ENCODE measurements at places on chromosomes 6 and 20.

DNA sequence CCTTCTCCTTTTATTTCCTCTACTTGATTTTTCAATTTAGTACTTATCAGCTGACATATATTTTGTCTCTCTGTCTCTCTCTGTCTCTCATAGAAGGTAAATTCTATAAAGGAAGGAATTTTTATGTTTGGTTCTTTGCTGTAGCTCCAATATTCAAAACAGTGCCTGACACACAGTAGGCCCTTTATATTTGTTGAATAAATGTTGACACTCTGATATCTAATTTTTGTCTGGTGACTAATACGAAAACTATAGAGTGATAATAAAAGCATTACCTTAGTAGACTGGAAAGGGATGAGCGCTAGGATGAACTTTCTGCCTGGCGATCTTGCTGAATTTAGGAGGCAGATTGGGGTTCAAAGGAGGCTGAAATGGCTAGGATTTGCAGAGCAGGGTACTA, 42.8 kb downstream of the PTPN1 start:
- DNase-seq: no peak

GRCh38 chr6:106778943-106779342, 149.6 kb downstream of the QRSL1 start:
- no peak for DNase-seq

DNA sequence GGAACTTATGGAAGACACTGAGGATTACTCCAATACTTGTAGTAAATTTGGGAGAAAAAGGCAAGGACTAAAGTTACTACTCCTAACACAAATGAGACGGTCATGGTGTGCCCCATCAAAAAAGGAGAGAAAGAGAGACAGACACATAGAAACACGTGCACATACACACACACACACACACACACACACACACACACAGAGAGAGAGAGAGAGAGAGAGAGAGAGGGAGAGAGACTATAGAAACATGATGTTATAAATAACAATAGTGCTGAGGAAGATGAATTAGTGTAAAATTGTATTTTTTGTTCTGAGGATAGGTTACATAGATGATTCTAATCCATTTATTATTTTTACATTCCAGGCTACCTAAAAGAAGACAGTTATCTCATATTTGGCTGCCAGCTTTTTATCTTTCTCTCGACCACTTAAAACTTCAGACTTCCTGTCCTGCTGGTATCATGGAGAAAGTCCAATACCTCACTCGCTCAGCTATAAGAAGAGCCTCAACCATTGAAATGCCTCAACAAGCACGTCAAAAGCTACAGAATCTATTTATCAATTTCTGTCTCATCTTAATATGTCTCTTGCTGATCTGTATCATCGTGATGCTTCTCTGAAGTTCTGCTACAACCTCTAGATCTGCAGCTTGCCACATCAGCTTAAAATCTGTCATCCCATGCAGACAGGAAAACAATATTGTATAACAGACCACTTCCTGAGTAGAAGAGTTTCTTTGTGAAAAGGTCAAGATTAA, 10.5 kb downstream of the PLN start:
- DNase-seq: no peak

GRCh38 chr6:119297049-119297448, 52.5 kb downstream of the MAN1A1 start:
- no peak for DNase-seq

GRCh38 chr20:30513050-30513628, 744.3 kb upstream of the DEFB115 start:
- no peak for DNase-seq

GRCh38 chr6:118280210-118280609, 267.9 kb upstream of the PLN start:
- DNase-seq: no peak
